NCI-H1105 treated with DMSO at 0.1 percent for 48 hours (cell line): ENCODE measurements at places on chromosomes 3 and 15.

DNA sequence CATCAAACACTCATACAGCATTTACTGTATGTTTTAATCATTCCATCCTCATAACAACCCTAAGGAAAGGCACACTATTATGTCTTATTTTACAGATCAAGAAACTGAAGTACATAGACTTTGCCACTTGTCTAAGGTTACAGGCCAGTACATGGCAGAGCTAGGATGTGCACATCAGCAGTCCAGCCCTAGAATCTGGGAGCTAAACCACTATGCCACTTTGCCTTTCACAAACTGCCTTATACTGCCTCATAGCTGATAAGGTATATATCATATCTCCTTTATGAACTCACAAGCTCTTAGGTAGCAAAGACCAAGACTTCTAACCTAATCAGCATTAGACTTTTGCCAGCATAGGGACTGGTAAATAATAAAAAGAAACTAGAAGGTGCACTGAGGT, 49.1 kb downstream of the MYO9A start:
- no peak for DNase-seq

GRCh38 chr3:143363949-143364348, 244.4 kb downstream of the CHST2 start:
- DNase-seq = no peak

DNA sequence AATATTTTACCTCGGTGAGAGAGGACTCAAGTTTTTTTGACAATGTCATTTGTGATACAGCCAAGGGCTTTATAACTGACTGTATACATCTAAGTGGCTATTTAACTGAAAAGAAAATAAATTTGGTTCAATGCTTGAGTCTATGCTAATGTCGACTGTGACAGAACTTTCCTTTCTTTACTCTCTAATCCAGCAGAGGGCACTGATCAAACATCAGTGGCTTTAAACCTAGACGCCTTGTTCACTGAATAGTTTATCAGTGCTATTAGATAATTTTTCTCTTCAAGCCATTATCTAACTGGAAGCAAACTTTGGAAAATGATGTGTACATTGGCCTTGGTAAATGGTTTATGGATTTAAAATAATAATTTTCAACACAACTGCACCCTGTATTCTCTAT, 285.1 kb downstream of the CHL1 start:
- peak; percentile 19 for DNase-seq

GRCh38 chr3:119624002-119624720, 26.5 kb downstream of the PLA1A start:
- no peak for DNase-seq

DNA sequence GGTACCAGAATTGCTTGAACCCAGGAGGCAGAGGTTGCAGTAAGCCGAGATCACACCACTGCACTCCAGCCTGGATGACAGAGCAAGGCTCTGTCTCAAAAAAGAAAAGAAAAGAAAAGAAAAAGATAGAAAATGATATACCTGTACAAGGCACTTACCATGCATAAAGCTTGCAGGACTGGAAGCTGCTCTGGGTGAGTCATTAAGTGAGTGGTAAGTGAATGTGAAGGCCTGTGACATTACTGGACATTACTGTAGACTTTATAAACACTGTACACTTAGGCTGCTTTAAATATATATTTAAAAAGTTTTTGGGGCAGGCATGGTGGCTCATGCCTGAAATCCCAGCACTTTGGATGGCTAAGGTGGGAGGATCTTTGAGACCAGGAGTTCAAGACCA, 99.2 kb downstream of the SLMAP start:
- no peak for DNase-seq

GRCh38 chr3:15108082-15108545, 9.2 kb upstream of the RBSN start:
- DNase-seq = peak; percentile 36

GRCh38 chr3:108899530-108899929, 54.1 kb downstream of the GUCA1C start:
- no peak for DNase-seq

DNA sequence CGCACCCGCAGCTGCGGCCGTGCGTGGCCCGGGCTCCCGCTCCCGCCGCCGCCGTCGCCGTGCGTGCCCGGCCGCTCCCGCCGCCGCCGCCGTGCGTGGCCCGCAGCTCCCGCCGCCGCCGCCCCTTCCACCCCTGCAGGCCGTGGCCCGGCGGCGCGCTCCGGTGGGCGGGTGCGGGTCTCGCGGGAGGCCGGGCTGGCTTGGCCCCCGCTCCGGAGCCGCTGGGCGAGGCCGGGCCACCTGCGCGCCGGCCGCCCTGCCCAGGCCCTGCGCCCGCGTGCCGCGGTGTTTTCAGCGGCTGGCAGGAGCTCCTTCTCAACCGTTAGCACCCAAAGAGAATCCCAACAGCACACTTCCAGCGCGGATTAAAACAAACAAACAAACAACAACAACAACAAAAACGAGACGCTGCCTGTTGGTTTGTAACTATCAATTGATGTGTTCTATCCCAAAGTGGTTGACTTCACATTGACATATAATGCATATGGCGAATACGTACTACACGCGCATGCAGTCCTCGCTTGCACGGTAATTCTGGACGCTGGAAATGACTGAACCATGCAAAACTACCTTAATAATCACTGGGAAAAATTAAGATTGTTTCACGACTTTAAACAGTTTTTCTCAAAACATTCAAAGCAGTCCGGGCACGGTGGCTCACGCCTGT, 113.7 kb upstream of the GOLGA8J start:
- DNase-seq = no peak

DNA sequence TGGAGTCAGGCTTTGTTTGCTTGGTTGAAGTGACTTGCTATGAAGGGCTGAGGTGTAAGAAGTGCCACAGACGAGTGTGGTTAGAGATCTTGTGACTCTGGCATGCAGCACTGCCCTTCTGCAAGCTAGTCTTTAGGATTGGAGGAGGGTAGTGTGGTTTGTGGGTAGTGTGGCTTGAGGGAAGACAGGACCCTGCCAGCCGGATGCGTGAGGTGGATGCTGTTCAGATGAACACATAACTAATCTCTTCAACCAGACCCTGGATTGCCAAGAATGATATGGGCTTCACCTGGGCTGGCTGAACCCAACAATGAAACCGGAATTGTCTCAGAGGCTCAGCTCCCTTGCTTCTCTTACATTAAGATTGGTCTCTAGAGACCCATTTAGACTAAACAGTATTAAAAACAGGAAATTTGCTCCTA, 32.7 kb downstream of the STARD9 start:
- DNase-seq = no peak

GRCh38 chr15:36644191-36644896, 64.9 kb downstream of the CDIN1 start:
- DNase-seq = peak; percentile 93

- DNase-seq = no peak
These were observed 106.4 kb downstream of the FBLN2 start for GRCh38 chr3:13655061-13655913.

- no peak for DNase-seq
These were observed 114.6 kb upstream of the KCNAB1 start for GRCh38 chr3:156005736-156006135.
